Dermis microvascular lymphatic vessel endothelial cell (primary cell): ENCODE measurements at places on chromosomes 5 and 9.

GRCh38 chr9:93345643-93346230, 105.7 kb upstream of the FAM120A start:
- no peak for DNase-seq

DNA sequence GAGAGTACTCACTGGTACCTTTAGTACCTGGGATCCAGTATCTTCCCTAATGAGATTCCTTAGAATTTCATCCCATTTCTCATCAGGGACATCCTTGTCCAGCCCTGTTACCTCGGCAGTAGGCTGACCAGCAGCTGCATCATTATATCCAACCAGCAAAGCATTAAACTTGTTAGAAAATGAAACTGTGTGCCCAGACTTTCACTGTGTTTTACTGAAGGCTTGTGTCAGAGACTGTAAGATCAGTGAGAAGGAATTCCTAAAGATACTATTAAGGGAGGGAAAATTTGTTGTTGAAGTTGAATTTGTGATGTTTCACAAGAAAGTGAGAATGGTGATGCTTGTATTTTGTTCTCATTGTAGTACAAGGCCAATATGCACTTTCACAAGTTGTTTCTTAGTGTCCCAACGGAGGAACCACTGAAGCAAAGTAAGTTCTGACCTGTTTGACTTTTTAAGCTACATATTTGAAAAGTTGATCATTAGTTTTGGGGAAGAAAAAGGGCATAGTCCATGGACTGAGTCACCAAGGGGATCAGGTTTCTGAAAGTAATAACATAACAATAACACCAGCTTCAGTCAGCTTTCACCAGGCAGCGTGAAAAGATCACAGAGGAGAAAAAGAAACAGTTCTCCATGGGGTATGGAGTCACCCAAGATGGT, 48.8 kb downstream of the GRAMD2B start:
- DNase-seq, result no peak

- DNase-seq, result no peak
Observed at GRCh38 chr5:61603211-61603908, 271.3 kb downstream of the ZSWIM6 start.

- DNase-seq, result no peak
Observed at GRCh38 chr9:105114318-105114717, 130.1 kb upstream of the SLC44A1 start.

GRCh38 chr9:128404560-128404959, 16.1 kb upstream of the CERCAM start:
- DNase-seq, result no peak

DNA sequence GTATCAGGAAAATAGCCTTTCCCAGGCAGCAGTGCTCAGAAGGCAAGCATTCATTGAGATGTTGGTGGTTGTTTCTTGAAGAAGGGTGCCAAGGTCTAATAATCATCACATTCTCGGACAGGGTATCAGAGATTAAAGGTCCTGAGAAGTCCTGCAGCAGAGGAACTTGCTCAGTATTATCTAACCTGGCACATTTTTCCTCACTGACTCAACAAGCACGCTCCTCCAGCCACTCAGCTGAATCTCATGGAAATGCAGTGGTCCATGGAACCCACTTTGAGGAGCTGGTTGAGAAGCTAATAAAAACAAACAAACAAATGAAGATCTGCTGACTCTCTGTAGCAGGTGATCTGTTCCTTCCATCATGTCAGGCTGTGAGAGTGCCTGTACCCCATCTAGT, 35.3 kb upstream of the ICE1 start:
- DNase-seq, result no peak

DNA sequence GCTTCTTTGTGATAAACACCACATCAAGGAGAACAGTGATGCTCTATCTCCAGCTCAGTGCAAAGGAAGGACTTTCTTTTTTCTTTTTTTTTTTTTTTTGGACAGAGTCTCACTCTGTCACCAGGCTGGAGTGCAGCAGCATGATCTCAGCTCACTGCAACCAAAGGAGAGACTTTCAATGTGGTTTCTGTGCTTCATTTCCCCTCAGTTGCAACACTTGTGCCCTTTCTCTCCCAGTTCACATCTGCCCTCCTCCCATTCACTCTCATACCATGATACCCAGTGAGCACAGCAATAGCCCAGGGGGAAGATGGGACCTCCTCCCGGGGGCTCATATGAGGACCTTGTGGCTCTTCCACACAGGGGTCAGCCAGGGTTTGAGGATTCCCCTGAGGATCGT, 110.0 kb downstream of the MTRR start:
- DNase-seq, result no peak

DNA sequence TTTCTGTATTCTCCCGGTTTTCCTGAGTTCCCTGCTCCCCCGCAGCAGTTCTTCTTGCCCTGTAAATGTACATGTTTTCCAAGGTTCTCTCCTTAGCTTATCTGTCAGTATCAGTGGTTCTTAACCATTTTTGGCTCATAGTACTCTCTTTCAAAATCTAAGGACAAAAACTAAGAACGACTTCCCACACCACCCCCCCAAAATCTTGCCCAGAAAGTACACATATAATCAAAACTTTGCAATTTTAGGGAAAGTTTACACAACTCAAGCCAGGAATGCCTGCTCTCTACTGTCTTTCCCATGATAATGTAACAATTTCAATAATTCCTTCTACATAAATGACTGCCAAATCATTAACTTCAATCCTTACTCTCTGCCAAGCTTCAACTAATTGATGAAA, 4.5 kb downstream of the DCAF12 start:
- no peak for DNase-seq

DNA sequence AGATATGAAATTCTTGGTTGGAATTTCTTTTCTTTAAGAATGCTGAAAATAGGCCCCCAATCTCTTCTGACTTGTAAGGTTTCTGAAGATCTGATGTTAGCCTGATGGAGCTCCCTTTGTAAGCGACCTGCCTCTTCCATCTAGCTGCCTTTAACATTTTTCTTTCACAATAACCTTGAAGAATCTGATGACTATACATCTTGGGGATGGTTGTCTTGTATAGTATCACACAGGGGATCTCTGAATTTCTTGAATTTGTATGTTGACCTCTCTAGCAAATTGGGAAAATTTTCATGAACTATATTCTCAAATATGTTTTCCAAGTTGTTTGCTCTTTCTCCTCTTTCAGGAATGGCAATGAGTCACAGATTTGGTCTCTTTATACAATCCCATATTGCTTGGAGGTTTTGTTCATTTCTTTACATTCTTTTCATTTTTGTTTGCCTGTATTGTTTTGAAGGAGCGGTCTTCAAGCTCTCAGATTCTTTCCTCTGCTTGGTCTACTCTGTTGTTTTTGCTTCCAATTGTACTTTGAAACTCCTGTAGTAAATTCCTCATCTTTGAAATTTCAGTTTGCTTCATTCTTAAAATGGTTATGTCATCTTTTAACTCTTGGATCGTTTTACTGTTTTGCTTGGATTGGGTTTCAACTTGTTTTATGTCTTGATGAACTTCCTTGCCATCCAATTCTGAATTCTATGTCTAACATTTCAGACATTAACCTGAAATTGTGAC, 245.2 kb upstream of the TARS1 start:
- no peak for DNase-seq

GRCh38 chr9:123391233-123391632, 35.2 kb downstream of the CRB2 start:
- DNase-seq, result no peak

- DNase-seq, result no peak
Observed at GRCh38 chr5:112006721-112007120, 249.7 kb upstream of the NREP start.

DNA sequence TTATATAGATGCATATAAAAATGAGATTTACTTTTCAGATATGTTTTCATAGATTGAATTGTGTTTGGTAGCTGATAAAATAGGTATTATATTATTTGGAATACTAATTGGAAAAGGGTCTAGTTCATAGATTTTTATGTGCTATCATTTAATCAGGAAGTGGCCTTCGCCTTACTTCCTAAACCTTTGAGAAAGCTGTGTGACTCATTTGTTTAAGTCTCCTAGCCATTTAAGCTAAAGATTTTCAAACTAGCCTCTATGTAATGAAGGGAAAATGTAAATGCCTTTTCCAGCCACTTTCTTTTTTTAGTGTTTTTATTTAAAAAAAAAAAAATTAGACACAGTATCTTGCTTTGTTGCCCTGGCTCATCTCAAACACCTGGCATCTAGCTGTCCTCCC, 97.5 kb downstream of the DMXL1 start:
- DNase-seq, result no peak

- DNase-seq, result no peak
Observed at GRCh38 chr5:143041-143440, 48.3 kb upstream of the LRRC14B start.

DNA sequence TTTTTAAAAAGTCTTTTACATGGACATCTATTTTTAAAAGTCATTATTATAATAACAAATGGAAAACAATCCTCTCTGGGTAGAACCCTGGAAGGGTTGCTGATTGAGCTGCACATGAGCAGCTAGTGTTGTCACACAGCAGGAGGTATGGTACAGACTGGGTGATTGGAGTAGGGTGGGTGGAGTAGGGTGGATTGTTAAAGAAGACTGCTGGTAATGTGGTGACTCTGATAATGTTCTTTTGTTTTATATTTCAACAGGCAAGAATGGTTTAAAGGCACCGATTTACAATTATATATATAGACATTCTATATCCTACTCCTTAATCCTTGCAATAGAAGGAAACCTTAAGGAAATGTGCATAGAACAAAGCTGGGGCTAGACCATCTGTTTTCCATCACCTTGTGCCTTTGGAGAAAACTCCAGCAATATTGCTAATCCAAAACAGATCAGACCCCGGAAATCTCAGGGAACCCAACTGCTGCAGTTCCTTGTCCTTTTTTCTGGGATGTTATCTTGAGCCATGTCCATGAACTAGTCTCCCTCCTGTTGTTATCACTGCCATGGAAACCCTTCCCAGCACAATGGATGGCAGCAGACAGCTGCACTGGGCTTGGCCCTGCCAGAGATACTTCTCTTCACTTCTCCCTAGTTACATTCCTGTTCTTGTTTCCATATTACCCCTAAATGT, 129.7 kb downstream of the YIPF5 start:
- no peak for DNase-seq

GRCh38 chr5:40700116-40700782, 20.5 kb downstream of the PTGER4 start:
- no peak for DNase-seq

DNA sequence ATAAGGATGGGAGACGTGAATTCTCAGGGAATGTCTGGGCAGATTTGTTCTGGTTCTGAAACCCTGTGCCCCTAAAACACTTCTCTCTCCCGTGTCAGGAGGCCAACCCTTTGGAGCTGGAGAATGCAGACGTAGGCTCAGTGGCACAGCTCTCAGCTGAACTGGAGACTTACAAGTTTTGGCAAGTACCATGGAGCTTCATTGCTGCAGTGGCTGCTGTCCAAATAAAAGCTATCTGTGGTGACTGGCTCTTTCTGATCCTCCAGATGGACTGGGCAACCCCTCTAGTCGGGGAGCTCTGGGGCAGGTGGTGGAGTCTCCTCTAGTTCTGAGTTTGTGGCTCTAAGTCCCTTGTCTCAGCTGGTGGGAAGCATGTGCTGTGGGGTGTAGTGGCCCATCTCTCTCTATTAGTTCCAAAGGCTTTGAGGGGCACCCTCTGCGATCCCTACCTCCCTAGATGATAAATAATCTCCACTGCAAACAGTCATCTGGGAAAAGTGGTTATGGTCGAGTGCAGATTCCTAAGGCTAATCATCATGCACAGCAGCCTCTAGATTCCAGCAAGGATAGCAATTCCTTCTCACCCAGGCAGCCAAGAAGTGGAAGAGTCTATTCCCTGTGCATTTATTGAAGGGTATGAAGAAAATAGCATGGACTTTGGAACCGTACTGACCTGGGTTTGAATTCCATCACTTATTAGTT, 204.2 kb upstream of the KLF4 start:
- DNase-seq, result no peak

- DNase-seq, result no peak
Observed at GRCh38 chr5:149859746-149860145, 84.8 kb downstream of the PDE6A start.

DNA sequence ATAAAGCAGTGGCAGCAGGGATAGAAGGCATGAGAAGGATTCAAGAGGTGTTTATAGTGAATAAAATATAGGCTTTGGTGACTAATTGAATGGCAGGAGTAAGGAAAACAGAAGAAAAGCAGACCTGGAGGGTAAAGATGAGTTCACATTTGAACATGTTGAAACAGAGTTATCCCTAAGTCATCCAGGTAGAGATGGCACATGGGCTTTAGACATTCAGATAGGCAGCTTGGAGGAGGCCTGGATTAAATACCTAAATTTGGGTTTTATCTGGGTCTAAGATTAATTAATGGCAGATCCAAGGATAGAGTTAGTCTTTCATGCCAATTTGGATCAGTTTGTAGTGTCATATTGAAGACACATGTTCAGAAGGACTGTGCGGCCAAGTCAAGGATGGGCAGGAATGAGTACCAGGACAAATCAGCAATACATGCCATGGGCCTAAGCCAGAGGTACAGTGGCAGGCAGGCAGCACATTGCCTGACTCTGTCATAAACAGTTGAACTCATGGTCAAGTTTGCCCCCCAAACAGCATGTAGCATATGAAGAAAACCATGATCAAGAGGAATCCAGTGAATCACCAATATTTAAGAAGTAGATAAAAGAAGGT, 115.5 kb upstream of the SLC12A2 start:
- DNase-seq, result no peak

GRCh38 chr9:7216004-7216841, 458.4 kb downstream of the KDM4C start:
- no peak for DNase-seq

- DNase-seq, result no peak
Observed at GRCh38 chr5:89268460-89268859, 385.5 kb upstream of the MEF2C start.

GRCh38 chr5:96335873-96336272, 97.2 kb downstream of the PCSK1 start:
- no peak for DNase-seq

GRCh38 chr5:73443829-73444498, 4.6 kb downstream of the FOXD1 start:
- no peak for DNase-seq

- no peak for DNase-seq
Observed at GRCh38 chr9:126248680-126249079, 77.9 kb upstream of the MVB12B start.

GRCh38 chr5:178895615-178896571, at the start of gene ZFP2:
TSS of gene ZFP2 (plus strand) at chr5:178895913. CDS start at chr5:178931314, 35,401 bp downstream.
- peak; percentile 12 for DNase-seq

DNA sequence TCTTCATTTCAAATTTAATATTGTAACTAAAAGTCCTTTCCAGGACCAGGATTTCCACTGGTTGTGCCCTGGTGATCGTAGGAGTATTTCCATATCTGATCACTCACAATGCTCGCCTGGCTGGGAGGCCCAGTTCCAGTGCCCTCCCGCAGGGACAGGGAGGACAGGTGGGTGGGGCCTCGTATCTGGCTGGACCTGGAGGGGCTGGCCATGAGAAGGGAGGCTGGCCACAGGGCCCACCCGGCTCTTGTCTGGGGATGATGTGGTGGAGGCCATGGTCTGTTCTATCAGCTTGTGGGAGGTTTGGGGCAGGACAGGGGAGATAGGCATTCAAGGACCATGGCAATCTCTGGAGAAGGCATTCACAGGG, 286.4 kb downstream of the GADD45G start:
- no peak for DNase-seq

- DNase-seq, result no peak
Observed at GRCh38 chr5:128522336-128522735, 15.7 kb downstream of the FBN2 start.
